ENCODE measurements at places on chromosomes 2 and 18.

- DNase-seq: no peak
These were observed 7.7 kb downstream of the GBX2 start for GRCh38 chr2:236160366-236161081.

DNA sequence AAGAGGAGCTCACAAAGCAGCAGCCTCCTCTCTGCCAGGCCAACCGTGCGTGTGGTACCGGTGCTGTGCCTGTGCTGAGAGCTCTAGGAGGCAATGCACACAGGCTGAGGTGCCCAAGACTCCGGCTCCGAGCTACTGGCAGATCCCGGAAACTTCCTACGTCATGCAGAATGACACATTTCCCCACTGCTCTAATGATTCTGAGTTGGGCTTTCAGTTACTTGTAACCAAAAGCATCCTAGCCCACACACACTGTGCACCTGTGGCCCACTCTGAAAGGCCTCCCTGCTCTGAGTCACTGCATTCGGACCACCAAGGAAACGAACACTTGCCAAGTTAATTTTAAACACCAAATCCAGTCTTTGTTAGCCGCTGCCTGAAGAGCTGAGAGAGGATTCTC, 9.3 kb upstream of the RNU4ATAC start:
- DNase-seq: no peak

DNA sequence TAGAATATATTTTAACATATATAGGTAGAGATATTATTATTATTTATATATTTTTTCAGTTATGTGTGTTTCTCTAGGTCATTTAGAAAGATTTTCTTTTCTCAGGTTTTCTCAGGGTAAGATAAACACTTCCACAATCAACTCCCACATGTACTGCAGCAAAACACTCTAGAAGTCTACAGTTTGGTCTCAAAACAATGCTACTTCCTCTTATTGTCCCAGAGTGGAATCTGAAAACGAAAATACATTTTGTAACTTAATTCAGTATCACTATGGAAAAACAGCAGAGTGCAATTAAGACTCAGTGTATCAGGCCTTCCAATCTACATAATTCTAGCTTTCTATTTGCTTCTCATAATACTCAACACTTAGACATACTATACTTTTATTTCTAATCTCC, 190.1 kb upstream of the SLC35G4 start:
- no peak for DNase-seq

DNA sequence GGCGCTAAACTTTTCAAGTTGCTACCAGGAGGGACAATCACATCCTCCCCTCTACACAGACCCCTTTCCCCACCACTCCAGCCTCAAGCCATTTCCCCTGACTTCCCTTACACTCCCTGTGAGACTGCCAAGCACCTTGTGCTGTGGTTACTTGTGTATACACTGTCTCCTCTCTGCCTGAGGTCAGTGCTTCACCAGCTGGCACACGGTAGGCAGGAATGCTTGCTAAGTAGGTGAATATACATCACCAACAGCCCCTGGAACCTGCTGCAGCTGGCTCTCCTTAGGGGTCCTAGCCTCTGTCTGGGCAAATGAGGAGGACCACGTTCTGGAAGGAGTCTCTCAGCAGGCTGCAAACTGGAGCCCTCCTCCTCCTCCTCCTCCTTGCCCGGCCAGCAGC, 38.3 kb upstream of the ACAA2 start:
- no peak for DNase-seq

DNA sequence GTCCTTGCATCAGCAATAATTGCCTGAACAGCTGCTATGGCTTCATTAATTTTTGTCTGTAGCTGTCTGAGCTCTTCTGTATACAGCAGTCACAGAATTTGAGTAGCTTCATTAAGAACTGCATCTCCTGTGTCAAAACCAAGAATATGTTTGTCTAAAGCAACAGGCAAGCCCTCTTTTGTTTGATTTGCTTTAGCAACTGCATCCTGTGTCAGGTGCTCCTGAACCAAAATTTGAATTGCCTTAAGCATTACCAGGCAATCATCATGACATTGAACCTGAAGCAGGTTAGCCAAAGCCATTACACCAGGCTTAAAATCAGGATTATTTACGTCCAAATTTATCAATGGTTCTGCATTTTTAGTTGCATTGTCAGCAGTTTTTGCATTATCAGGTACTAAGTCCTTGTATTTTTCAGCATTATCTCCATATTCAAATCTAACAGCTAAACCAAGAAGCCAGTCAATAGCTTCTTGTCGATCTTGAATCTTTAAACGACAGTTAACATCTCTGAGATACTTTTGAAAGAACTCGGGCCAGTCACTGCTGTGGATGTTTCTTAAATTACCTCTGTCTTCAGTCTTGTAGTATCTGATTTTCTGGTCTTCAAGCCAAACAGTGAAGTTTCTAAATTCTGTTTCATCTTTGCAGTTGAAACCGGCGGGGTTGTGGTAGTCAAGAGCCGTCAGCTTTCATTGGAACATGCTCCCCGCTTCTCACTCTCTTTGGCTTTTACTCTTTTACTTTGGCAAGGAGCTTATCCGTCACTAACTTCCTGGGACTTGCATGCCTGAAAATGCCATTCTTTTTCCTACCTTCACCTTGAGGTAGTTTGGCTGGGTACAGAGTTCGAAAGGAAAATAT, 42.2 kb downstream of the MERTK start:
- no peak for DNase-seq

- no peak for DNase-seq
These were observed 941 bp upstream of the MPPE1 start for GRCh38 chr18:11909061-11909455.

- DNase-seq: no peak
These were observed 9.6 kb downstream of the HOXD8 start for GRCh38 chr2:176138923-176139660.

DNA sequence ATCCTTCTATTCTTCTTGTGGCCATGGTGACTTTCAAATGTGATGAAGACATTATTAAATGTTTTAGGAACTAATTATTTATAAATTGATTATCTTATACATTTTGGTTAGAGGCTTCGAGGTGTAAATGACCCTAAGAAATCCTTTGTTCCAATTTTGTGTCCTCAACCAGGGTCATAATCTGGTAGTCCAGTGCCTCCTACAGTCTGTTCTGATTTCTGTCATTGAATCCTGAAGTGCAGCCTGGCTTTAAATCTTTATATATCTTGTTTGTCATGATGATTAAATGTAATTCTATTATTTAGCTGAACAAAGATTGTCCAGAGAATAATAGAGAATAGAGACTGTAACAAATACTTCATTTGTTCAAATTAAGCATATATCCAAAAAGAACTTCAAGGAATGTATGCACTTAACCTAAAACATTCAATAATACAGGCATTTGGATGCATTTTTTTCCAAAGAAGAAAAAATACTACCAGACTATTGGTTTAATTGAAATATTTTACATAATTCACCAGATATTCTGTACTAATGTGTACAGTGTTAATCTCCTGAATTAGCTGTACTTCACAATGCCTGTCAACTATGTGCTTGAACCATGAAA, 89.8 kb downstream of the PRPF40A start:
- DNase-seq: no peak

GRCh38 chr18:41126541-41127235, 828.3 kb upstream of the PIK3C3 start:
- DNase-seq: no peak

DNA sequence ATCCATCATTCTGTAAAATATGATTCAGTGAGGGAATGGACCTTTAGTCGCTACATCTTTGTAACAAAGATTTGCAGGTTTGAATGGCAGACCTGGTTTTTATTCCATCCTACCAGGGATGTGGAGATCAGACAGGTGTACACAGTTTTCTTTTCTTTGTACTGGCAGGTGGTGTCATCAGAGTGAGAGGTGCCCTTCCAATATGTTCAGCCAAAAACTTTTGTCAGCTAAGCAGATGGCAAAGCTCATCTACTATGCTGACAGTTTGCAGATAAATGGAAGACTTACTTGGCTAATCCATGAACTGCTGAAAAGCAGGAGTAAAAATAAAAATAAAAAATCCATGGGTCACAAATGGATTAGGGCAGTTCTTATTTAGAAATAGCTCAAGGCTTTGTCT, 185.5 kb upstream of the DOK6 start:
- no peak for DNase-seq

- DNase-seq: no peak
These were observed 306.9 kb downstream of the GULP1 start for GRCh38 chr2:188598551-188598950.

GRCh38 chr2:56410140-56410539, 226.3 kb downstream of the CCDC85A start:
- no peak for DNase-seq

DNA sequence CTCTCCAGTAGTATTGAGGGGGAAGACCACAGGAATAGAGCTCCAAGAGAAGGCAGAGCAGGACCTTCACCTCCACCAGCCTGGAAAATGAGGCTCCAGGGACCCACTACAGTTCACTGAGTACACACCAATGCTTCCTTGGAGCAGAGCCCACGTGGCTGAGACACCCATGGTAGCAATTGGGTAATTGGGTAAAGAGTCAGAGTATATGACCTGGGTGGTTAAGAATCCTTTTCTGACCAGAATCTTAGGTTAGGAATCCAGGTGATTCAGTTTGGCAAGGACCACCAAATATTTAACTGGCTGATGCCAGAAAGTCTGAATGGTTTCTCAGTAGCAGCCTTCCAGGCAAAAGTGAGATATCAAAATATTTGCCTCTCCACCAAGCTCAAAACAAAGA, 107.7 kb downstream of the MDH1 start:
- DNase-seq: no peak

Measured in activated T-cell treated with anti-CD3 and anti-CD28 coated beads for 48 hours (primary cell).